ENCODE measurements at places on chromosomes 4 and X.

DNA sequence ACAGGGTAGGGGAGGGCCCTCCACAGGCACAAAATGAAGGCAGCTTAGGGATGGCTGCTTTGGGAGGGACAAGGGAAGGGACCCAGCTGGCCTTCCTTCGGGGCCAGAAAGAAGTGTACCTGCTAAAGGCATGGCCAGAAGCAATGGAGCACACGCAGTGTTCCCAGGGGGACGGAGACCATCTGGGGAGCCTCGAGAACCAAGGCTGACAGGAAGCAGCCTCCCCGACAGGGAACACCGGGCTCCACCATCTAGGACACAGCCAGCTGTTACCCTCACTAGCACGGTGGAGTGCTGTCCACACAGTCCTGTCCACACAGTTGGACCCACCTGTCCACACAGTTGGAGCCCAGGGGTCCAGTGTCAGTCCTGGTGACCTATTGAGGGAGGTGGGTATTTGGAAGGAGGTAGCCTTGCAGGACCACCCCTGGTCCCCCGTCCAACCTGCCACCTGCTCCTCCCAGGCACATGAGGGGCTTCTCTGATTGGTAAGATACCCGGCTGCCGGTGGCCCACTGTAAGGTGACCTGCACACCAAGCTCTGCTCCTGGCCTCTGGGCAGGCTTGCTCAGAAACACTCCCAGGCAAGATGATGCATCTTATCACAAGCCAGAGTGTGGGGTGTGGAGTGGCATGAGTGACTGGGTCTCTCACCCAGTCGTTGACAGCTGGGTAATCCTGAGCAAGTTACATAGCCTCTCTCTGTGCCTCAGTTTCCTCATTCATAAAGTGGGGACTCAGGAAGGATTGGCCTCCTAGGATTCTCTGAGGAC, 20.5 kb upstream of the AFAP1 start:
- no peak for DNase-seq

GRCh38 chr4:108045687-108046024, 56.0 kb downstream of the HADH start:
- no peak for DNase-seq

DNA sequence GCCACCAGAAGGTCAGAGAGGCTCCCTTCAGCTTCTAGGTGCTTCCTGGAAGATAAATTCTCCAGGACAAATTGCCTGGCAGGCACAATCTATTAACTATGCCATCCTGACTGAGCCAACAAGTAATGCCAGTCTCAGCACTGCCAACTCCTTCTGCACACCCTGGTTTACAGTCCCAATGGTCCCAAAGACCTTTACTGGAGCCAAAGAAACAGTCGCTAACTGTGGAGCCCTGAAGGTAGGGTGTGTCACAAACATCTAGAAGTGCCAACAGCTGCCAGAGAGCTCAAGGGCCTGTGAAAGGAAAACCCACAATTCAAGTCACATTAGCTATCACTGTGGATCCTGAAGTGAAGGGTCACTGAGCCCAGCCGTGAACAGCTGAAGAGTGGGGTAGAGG, 34.9 kb upstream of the CITED1 start:
- DNase-seq, result no peak

DNA sequence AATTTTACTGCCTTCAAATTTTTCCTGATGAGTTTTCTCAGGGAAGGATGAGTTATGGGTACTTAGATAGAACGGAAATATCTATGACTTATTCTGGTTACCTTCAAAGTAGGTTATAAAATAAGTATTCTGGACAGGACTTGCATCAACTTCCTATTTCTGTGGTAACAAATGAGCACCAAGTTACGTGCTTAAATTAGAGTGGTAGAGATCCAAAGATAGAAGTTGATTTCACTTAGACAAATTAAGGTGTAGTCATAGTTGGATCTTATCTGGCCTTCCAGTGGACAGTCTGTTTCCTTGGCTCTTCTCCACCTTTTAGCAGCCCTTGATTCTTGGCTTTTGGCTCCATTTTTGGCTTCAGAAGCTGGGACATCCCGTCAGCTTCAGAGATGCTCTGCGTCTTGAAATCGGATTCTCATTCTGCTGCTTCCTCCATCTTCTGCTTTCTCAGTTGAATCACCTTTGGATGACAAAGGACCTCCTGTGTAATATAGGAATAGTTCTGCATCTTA, 109.9 kb downstream of the ZNF518B start:
- no peak for DNase-seq

- DNase-seq, result no peak
Measured at GRCh38 chr4:100836929-100837328, 319.1 kb upstream of the EMCN start.

DNA sequence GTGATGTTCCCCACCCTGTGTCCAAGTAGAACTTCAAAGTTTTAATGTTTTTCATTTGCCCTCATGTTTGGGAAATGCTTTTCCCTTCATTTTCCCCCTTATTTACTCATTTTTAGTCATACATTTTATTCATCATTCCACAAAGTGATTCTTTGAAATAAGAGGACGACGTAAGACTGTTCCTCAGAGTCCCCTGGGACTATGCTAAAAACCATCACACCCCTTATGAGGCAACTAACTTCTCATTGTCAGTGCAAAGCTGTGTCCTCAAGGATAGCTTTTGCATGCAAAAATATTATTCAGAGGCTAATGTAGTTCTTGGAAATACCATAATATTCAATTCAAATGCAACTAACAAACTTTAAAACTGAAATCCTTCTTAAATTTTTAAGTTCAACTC, 14.8 kb upstream of the ADGRG2 start:
- no peak for DNase-seq

GRCh38 chr4:46277165-46277951, 112.6 kb downstream of the GABRA2 start:
- no peak for DNase-seq

DNA sequence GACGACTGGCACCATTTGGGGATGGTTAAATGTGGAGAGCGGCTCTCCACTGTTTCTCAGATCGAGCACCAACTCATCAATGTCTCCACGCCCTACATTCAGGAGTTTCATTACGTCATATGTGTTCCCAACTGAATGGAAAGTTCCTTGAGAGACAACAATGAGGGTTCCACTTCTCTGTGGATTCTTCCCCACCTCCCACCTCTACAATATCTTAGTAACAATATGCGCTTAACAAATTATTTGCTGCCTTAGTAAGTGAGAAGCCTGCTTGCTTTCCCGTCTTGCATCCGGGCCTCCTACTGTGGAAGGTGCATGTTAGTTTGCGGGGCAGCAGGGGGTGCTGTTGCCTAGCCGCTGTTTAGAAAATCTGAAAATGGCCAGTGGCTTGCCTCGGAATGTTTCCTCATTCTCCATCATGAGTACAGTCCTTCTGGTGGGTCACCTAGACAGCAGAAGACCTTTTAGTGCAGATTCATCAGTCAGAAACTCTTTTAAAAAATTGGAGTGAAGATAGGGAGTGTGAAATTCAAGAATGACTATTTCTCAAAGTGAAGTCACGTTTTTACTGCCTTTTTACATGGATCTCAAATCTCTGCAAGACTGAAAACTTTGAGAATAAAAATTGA, 55.7 kb downstream of the PHOX2B start:
- DNase-seq, result peak; percentile 63

DNA sequence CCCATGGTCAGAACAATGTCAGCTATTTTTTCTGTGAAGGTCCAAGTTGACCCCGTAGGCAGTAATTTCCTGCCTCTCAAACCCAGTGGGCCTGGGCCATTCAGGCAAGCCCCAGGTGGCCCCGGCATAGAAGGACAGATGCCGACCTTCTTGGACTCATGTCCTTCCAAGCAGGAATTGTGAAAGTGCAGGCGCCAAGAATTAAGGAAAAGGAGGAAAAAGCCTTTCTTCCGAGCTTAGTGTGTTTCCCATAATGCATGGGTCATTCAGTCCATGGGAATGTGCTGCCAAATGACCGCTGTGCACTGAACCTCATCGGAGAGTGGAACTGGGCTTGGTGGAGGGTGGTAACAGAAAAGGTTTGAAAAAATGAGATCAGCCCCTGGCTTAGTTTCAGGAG, 196.5 kb upstream of the HS3ST1 start:
- DNase-seq, result no peak

DNA sequence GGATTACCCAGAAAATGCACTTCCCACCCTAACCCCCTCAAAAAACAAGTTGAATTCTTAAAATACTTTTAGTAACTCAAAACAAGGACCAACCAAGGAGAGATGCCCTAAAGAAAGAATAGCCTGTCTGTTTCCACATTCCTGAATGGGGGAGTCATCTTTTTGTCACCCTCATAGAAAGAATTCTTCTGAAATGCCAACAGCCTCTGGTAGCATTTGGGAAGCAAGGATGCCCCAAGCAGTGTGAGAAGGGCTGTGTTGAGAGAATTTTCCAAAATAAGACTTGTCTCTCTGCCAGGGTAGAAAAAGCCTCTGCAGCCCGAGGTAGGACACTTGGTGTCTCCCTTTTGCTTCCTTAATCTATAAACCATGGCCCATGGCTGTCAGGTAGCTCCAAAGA, 173.1 kb upstream of the VCX3A start:
- DNase-seq, result no peak

- peak; percentile 53 for DNase-seq
Measured at GRCh38 chr4:153529646-153530045, 63.5 kb downstream of the TMEM131L start.

DNA sequence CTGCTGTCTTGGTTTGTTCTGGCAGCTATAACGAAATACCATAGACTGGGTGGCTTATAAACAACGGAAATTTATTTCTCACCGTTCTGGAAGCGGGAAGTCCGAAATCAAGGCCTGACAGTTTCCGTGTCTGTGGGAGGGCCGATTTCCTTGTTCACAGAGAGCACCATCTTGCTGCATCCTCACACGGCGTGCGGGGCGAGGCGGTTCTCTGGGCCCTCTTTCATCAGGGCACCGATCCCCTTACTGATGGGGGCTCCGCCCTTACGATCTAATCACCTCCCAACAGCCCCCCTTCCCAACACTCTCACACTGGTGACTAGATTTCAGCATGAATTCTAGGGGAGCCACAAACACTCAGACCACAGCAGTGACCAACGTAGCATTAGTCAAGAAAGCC, 578.3 kb upstream of the FAT1 start:
- DNase-seq, result no peak

DNA sequence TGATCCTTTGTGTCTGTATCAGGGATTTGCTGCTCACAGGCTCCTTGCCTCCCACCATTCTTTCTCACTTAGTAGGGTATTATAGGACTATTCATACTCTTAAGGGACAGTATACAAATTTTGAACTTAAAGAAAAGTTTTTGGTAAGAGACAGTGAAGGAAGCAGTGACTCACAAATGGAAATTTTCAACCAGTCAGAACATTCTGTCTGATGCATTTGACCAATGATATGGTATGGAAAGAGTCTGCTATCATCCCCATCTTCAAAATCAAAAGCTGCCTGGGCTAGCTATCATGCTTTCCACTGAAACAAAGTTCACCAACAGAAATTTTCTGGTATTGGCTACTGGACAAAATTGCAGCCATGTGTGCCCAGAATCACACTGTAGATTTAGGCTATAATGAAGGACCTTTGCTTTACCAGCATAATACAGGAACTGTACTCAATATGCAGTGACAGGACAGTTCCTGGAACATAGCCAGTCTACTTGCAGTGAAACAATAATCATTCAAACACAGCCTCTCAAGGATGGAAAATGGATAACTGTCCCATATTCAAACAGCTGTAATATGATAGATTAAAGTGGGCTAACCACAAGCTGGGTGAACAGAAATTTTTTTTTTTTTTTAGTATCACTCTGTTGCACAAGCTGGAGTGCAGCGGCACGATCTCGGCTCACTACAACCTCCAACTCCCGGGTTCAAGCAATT, 109.0 kb upstream of the ACSL4 start:
- DNase-seq, result peak; percentile 54

- DNase-seq, result no peak
Measured at GRCh38 chrX:57172544-57172943, 35.3 kb upstream of the SPIN2A start.

DNA sequence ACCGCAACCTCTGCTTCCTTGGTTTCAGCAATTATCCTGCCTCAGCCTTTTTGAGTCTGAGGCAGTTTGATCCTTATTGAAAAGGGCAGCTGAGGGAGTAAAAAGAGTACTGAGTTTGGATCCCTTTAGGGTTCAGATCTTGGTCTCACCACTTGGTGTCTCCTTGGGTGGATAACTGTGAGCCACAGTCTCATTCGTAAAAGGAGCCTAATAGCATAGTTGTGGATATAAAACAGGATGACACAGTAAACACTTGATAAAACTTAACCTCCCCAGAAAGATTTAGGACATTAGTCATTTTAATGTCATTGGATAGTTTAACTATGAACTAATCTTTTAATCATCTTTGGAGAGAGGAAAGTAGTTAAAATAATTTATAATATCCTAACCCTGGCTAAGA, 173.0 kb downstream of the ANK2 start:
- DNase-seq, result no peak

DNA sequence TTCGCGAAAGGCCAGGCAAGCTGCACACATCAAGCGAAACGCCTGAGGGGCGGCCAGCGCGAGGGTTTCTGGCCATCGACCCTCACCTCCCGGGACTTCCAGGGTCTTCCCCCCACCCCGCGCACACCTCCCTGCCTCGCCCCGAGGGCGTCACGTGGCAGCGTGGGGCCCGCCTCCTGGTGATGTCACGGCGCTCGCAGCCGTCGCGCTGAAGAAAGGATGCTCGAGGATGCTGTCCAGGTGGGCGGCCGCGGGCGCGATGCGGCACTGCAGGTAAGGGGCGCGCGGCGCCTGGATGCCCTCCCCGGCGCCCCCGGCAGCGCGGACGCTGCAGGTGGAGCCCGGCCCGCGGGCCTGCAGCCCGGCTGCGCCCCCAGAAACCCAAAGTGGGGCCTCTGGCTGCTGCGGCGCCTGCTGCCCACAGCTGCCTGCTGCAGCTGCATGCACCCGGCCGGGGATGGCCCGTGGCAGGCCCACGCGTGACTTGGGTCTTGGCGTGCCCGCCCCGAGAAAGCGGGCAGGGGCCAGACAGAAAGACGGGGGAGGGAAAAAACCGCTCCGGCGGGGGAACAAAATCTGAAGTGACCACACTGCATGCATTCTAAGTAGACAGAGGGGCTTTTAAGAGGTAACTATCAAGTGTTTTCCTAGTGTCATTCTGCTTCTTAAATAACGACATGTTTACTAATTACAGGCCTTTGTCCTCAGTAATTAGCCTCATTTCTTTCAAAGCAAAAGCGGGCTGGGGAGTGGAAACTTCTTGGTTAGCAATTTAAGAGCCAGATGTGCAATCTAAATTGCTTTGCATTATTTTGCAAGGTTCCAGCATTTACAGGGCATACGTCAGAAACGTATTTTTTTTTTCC, 1.7 kb downstream of the CLCN4 start:
- DNase-seq, result no peak

- no peak for DNase-seq
Measured at GRCh38 chr4:148162991-148163390, 279.2 kb downstream of the NR3C2 start.

DNA sequence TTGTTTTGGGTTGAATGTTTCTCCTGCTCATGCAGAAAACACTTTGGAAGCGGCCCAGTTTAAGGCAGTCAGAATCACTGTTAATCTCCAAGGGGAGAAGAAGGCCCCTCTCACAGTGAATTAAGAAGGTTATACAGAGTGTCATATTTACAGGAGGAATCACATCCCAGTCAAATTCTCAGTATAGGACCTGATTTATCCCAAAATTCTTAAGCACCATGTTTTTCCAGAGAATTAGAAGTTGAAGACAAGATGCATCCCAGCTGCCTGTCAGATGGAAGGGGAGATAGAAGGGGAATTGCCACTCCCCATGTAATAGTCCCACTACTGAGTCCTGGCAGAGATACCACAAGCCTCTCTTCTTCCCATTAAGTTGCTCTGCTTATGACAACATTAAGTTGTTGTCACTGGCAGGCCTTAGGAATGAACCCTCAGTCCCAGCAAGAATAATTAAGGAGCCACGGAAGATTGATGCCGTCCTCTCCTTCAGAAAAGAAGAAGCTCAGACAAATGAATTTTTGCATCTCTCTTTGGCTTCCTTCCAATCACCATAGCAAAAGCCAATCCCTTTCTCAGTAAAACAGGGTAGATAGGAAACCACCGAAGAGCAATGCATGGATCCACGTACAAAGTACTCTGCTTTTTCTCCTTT, 138.4 kb downstream of the LDB2 start:
- DNase-seq, result no peak
